Stimulated activated CD8-positive, alpha-beta memory T cell treated with anti-CD3 and anti-CD28 coated beads, Interleukin-7, amount 100 ng/mL, for 24 hours (primary cell): ENCODE measurements at places on chromosomes 13 and 19.
A peak's percentile ranks its signal among the peaks of the same experiment; 100 is the strongest.

GRCh38 chr19:50821248-50821612, 2.4 kb downstream of the KLK1 start:
- no peak for DNase-seq

GRCh38 chr19:31963746-31964145, 381.7 kb upstream of the ZNF507 start:
- no peak for DNase-seq

- peak; percentile 26 for DNase-seq
Measured at GRCh38 chr19:34269968-34270621, 15.7 kb downstream of the GARRE1 start.

- DNase-seq: no peak
Measured at GRCh38 chr13:67642657-67643056, 412.5 kb upstream of the PCDH9 start.

DNA sequence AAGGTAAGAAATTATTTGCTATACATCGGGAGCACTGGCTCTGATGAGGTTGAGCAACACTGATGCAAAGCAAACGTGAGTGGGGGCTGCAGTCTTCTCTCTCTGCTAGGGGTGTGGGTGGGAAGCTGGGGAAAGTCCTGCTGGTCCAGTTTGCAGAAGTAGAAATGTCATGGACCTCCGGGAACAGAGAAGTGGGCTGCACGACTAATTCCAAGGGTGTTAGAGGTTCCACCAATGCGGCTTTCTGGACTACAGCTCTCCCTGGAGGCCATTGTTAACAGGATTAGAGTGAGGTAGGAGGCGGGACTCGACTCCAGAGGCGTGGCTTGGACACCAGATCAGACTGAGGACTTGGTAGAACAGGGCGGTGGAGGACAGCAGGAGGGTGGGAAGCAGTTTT, 5.7 kb upstream of the FBXO27 start:
- DNase-seq: no peak

GRCh38 chr13:23902975-23903905, 5.9 kb upstream of the C1QTNF9B start:
- DNase-seq: no peak

DNA sequence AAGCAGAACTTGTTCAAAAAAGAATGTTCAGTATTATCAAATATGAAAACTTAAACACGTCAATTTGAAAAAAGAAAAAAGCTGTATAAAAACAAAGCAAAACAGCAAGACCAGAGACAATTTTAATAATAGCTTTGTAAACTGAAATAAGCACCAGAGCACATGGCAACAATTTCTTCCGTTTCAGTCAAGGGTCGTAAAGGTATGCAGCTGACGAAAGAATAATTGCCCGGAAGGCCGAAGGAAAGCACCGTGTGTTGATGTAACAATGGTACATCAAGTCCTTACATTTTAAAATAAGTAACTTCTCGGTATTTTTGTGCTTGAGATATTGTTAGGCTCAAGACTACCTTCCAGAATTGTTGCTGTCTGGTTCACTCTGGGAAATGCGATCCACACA, 1.7 kb downstream of the PROSER1 start:
- DNase-seq: no peak

GRCh38 chr13:31196992-31197391, 2.8 kb upstream of the B3GLCT start:
- DNase-seq: no peak

DNA sequence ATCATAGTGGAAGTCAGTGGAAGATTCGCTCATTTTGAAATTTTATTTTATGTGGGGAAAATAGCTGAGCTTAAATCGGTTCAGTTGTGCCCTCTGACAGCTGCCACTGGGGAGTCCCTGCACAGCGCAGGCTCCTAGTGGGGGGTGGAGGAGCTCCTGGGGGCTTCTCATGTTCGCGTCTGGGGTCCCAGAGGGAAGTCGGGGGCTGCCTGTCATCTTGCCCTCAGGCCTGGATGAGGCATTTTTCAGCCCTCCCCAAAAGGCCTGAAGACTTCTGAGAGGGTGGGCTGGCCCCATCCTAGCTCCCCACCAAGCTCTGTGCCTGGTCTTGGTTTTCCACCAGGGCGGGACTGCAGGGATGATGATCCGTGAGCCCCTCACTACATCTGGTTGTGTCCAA, 82.1 kb downstream of the CHST8 start:
- no peak for DNase-seq
